Activated CD4-positive, alpha-beta T cell treated with anti-CD3 and anti-CD28 coated beads, Interleukin-2, amount 50 U/mL, for 4 hours (primary cell): ENCODE measurements at places on chromosomes 6 and 20.
A peak's percentile ranks its signal among the peaks of the same experiment; 100 is the strongest.

DNA sequence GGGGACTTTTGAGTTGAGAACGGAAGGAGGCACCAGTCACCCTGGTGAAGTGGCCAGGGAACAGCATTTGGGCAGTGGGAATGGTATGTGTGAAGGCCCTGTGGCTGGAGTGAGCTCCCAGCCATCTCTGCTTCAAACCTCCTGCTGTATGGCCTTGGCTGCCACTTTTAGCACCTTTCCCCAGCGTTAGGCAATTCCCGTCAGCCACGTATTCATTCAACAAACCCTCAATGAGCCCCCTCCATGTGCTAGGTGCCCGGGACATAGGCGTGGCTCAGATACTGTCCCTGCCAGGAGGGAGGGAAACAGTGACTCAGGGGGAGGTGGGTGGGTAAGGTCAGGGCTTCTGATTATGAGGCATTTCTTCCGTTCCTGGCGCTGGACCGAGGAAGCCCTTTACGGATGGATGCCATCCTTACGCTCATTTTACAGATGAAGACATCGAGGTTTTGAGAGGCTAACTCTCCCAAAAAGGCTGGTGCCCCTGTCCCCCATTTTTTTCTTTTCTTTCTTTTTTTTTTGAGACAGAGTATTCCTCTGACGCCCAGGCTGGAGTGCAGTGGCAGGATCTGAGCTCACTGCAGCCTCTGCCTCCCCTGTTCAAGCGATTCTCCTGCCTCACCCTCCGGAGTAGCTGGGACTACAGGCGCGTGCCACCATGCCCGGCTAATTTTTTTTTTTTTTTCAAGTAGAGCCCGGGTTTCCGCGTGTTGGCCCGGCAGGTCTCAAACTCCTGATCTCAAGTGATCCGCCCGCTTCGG lies 37.5 kb downstream of the SRC start:
- no peak for DNase-seq

DNA sequence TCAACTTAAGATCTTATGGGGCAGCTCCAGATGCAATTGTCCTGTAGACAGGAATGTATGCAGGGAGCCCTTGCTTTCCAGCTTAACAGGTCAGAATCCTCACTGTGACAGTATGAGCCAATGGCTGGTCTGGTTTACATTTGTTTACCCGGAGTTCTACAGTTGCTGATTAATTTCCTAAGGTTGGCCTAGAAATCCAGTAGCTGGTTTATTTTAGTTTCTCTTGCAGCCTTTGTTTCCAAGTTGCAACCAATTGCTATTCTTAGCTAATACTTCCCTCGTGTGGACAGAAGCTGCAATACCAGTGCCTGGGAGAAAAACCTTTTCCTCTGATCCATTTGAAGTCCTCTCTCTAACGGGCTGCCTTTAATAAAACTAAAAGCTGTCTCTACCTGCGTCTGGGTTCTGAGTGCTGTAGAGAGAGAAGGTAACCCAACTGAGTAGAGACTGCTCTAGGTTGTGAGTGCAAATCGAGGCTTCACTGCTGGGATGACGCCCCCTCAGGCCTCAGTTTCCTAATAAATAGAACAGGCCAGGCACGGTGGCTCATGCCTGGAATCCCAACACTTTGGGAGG lies 45.9 kb downstream of the ZNF217 start:
- peak; percentile 13 for DNase-seq

- DNase-seq = no peak
Measured at GRCh38 chr6:46042355-46042999, 26.8 kb upstream of the CLIC5 start.

GRCh38 chr20:58194175-58194791 lies 34.2 kb downstream of the ANKRD60 start:
- no peak for DNase-seq

GRCh38 chr6:25944688-25945574 lies 14.4 kb upstream of the SLC17A2 start:
- DNase-seq = no peak

DNA sequence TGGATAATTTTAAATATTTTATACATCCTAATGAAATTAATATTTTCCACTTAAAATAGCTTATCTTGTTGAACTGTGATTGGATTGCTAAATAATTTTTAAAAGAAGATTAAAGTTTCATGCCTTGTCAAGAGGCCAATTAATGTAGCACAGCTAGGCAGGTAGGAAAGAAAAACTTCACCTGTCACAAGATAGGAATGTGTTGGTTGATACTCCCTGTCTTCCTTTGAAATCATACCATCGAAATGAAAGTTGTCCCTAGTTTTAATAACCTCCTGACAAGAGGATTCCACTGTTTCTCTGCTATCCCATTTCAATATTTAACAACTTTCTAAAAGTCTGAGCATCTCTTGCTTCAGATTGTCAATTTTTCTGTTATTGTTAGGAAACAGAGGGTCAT lies 80.8 kb downstream of the BMP6 start:
- no peak for DNase-seq

DNA sequence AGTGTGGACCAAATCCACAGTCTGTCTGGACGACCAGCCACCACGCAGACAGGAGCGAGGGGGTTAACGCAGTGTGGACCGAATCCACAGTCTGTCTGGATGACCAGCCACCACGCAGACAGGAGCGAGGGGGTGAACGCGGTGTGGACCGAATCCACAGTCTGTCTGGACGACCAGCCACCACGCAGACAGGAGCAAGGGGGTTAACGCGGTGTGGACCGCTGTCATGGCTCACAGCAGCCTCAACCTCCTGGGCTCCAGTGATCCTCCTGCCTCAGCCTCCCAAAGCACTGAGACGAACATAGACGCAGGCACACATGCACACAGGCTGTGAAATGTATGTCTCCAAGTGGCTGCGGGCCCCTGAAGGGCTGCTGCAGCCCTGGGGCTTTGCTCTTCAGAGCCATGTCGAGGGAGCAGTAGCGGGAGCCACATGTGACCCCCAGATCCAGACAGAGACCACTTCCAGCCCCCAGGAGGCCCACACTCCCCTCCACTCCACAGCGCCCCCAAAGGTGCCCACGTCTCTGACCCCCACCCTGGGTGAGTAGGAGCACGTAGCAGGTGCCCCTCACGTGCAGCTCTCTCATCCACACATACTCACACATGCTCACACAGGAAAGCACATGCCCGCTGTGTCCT lies 98.1 kb downstream of the YTHDF1 start:
- DNase-seq = no peak

- peak; percentile 28 for DNase-seq
Measured at GRCh38 chr20:4091490-4092479, 76.4 kb upstream of the RNF24 start.
